Fibroblast of skin of left quadriceps (primary cell): ENCODE measurements at places on chromosomes 7 and 10.

- no peak for DNase-seq
Measured at GRCh38 chr7:69751026-69751425, 152.8 kb downstream of the AUTS2 start.

DNA sequence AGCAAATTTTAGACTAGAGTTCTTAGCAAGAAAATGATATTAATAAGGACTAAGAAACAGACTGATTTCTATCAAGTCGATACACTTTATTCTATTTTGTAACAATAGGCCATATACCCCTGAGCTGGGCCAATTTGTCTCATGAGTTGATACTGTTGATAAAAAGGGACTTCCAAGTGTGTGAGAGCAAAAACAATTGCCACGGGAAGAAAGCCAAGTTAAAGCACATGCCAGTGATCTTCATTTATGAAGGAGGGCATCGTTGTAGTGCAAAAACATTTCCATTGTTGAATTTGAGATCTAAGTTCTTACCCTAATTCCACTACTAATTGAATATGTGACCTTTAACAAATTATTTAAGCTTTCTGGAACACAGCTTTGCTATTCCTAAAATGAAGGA, 119.9 kb downstream of the CNOT4 start:
- no peak for DNase-seq

DNA sequence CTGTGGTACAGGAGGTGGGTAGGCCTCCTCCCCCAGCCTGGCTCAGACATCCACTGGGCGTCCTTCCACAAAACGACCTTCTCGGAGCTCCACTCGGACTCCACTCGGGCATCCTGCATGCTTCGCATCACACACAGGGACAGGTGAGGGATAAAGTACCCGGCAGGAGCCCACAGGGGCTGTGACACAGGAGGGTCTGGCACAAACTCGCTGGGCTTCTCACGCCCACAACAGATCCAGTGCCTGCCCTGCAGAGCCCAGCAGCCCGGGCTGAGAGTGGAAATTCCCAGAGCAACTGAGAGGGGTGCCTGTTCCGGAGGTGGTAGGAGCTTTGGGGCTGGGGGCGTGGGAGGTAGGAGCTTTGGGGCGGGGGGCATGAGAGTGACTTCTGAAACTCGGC, 108.4 kb downstream of the MKI67 start:
- DNase-seq: no peak

- no peak for DNase-seq
Measured at GRCh38 chr10:89047397-89047796, 56.8 kb downstream of the FAS start.

DNA sequence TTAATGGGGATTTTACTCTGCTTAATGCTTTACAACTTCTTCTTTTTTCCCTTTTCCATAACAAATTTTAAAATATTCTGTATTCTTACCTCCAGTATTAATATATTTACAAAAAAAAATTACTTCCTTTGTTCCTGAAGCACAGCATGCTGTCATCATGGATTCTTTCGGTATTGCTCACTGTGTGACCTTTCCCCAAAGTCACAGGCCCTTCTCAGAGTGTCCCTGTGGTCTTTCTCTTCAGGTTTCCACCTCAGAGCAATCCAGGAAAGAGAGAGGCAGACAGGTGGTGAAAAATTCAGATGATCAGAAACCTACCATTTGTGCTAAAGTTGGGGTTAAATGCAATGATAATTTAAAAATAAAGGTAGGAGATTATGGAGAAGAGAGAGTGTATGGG, 13.0 kb downstream of the AOAH start:
- DNase-seq: no peak

DNA sequence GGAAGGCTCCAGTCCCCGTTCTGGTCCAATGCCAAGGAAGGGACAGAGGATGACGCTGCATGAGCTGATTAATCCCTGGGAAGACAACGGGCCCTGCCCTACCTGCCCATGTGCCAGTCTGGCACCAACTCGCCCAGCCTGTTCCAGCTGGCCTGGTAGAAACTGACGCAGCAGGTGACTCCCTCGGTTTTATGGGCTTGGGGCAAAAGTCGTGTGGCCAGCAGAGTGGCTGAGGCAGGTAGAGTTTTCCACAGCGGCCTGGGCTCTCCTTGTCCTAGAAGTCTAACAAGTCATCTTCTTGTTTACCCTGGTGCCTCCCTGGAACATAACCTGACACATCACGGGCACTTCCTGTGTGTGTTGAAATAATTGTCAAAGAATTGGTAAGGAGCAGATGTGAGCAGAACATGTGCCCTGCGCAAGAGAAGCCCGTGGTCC, 20.4 kb upstream of the LMTK2 start:
- no peak for DNase-seq

DNA sequence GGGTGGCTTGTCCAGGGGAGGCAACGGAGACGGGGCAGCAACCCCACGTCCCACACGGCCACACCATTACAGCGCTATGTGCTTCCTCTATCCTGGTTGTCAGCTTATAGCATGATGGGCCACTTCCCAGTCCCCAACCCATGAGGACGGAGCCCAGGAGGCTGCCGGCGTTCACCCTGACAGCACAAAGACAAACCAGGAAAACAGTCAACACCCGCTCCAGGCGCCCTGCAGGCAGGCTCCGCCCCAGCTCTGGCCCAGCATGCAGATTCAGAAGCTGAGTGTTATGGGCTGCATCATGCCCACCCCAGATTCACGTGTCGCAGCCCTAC, 14.8 kb downstream of the WDR86 start:
- no peak for DNase-seq

DNA sequence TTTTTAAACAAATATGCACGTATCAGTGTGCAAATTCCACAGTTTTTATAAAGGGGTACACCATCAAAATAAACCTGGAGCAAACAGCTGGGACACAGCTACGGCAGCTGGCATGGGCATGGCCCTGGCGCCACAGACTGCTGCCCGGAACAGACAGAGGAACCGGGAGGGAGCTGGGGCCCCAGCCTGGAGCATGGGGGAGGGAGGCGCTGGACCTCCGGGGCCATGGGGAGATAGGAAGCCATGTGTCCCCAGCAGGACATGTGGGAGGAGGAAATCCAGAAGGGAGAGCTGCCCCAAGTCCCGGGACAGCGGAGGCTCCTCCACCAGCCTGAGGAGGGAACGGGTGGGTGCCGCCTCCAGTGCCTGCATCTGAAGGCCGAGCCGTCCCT, 180.1 kb downstream of the MAD1L1 start:
- no peak for DNase-seq

- DNase-seq: no peak
Measured at GRCh38 chr7:90931986-90932916, 332.0 kb upstream of the FZD1 start.

DNA sequence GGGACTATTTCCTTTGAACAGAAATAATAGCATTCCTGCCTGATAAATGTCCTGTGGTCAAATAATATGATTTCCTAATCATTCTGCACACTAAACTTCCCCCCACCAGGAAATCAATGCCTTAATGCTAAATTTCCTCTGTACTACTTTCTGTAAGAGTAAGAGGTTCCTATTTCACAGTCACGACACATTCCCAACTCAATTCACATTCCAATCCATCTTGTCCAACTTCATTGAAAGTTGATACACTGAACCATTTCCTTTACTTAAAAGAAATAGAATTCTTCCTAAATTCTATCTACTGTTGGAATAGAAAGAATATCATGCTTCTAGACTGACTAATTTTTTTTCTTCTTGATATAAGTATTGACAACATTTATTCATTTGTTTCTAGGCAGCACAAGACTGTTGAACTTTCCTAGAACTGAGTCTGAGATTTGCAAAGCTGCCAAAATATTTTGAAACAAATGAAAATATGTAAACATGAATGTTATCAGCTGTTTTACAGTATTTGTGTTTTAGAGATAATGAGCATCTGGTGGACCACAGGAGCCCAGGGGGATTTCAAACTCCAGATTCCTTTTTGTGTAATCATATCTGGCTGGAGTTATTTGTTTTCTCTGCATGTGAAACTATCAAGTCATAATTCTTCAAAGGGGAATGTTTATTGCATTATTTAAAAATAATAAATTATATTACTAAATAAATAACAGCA, 121.5 kb downstream of the TPST1 start:
- DNase-seq: peak; percentile 92

DNA sequence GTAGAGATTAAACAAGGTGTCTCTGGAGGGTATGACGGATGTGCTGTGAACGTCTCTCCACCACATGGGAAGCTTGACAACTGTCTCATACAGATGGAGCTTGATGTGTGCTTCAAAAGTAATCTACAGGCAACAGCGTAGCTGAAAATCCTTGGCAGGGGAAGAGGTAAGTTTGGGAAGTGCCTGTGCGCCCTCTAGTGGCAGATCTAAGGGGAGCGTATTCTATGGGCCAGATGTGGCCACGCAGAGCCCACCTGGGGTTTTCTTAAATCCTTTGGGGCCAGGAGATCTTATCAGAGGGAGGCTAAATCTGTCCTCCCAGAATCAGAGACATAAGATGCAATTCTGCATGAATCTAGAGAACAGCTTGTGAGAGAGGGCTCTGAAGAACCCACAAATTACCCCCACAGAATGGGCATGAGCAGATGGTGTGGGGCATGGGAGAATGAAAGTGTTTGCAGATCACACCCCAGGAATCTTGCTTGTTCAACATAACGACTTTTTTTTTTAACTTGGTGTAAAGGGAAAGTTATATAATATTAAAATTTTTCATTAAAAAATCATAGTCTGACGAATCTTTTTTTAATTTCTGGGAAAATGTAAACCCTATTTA, 91.2 kb upstream of the MPP7 start:
- DNase-seq: peak; percentile 25

GRCh38 chr7:157963526-157963925, 624.1 kb downstream of the PTPRN2 start:
- no peak for DNase-seq

DNA sequence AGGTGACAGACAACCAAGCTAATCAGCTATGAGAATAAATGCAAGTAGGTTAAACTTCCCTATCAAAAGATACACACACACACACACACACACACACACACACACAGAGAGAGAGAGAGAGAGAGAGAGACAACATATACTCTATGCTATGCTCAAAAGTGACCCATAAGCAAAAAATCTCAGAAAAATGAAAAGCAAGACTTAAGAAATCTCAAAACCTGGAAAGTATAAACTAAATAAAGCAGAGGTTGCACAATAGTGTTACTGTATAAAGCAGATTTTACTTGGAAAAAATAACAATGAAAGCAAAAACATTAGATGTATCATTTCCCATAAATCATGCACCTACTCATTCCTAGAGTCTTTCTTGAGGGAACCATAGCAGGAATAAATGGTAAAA, 221.5 kb downstream of the INHBA start:
- no peak for DNase-seq

GRCh38 chr7:30681815-30682211, 443 bp downstream of the CRHR2 start:
- no peak for DNase-seq

DNA sequence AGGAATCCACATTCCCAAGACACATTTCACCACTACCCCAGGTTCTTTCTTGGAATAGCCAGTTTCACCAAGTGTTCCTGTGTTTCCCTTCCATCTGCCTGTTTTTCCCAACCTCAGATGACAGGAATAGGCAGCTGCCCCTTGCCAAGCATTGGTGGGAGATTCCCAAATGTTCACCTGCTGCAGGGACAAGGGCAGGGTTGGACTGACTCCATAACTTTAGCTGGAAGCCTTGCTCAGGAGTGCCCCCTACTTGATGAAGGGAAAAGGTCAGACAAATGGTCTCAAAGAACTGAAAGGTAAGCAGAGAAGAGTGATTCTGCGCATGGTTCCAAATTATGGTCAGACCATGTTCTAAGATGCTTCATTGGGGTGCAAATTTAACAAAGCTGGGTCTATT, 45.1 kb upstream of the LYZL1 start:
- no peak for DNase-seq

- DNase-seq: no peak
Measured at GRCh38 chr10:65911151-65911835, 1014.5 kb upstream of the LRRTM3 start.

DNA sequence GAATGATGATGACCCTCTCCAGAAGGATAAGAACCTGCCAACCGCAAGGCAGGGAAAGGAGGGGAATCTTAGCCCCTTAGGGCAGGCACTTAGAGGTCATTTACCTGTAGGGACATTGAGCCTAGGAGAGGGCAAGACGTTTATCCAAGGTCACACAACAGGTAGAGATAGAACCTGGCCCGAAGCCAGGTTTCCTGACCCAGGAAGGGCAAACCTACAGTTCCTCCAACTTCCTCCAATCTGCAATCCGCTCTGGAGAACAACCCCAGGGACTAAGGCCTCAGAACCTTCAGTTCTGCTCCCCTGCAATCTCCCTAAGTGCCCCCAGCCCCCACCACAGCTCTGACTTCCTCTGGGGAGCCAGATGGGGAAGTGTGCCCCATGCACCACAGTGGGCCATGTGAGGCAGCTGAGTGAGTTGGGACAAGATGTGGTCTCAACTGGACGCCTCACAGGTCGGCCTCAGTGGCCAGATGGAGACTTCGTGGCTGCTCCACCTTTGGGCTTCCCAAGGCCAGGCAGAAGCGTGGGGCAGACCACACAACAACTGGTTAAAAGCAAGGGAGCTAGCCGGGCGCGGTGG, 1.4 kb upstream of the PSAP start:
- no peak for DNase-seq

GRCh38 chr10:47076949-47077361, 165.7 kb downstream of the PTPN20 start:
- DNase-seq: peak; percentile 14

DNA sequence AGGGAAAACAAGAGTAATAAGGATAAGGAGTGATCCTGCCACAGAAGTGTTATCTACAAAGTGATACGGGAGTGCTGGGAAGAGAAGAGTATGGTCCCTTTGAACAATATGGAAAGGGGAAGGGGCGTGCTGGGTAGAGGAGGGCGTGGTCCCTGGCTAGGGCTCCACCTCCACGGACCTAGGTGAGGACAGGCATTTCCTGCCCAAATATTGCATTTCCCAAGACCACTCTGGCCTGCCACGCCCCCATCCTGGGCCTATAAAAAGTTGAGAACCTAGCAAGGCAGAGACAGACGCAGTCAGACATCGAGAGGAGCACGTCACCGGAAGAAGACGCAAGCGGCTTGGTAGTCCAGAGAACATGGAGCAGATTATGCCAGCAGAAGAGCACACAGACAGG, 22.8 kb downstream of the VSTM4 start:
- DNase-seq: no peak

DNA sequence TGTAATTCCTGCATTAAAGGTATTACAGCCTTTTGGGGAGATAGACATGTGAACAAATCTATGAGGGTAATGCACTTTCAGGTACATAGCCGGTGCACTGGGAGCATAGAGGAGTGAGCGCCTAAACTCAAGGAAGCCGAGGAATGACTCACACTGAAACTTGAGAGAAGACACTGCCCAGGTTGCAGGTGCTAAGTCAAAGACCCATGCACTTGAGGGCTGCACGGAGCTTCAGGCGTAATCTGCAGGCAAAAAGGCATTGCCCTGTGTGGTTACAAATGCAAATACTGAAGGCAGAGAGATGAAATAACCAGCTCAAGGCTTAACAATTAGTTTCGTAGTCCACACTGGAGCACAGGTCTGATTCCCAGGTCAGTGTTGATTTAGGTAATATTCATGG, 51.0 kb upstream of the OSBPL3 start:
- DNase-seq: no peak

- DNase-seq: no peak
Measured at GRCh38 chr10:102984086-102984485, 66.0 kb downstream of the CNNM2 start.
